ENCODE measurements at places on chromosomes 12 and 14. TPM values are rescaled to one million over a fixed set of nuclear protein-coding genes. Genes with fewer than 3 reads are reported as not detected.

DNA sequence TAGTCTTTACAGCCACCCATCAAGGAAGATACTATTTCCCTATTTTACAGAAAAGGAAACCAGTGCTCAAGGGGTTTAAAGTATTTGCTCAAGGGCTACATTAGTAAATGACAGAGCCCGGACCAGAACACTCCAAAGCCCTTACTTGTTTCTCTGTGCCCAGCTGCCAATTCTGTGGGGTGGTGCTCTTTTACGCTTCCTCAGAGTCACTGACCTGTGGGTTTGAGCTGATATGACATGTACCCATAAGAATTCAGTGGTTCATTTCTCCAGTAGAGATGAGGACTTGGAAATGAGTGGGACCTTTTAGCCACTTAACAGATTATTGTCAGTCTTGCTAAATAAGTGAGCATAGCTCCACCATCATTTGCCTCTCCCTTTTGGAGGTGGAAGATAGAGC lies 37.4 kb upstream of the NKX2-8 start:
- DNase-seq, result no peak

DNA sequence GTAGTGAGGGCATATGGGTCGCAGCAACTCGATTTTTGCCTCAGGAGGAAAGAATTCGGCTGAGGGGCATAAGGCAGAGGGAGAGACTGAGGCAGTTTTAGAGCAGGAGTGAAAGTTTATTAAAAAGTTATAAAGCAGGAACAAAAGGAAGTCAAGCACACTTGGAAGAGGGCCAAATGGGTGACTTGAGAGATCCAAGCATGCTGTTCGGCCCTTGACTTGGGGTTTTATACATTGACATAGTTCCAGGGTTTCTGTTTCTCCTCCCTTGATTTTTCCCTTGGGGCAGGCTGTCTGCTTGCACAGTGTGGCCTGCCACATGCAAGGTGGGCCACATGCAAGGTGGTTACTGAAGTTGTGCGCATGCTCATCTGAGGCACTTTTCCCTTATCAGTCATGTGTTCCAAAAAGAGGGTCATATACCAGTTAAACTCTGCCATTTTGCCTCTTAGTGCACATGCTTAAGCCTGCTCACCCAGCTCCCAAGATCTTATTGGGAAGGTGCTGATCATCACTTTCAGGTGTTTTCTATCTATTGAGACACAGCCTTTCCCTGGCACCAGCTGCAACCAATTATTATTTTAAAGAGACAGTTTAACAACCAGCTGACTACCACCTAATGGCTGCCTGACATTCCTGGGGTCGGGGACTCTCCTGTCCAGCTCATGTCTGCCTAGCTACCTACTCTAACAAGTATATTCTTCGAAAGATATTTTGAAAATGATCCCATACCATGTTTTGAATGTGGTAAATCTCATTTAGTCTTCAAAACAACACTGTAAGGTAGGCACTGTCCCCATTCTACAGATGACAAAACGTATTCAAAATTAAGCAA lies 19.9 kb downstream of the PTGER2 start:
- DNase-seq, result no peak

The CLEC6A gene
- total RNA-seq, result not detected

The LBHD2 gene
- not detected for total RNA-seq

All from CD4-positive, CD25-positive, alpha-beta regulatory T cell (primary cell).